ENCODE measurements at places on chromosomes 6 and 20.

DNA sequence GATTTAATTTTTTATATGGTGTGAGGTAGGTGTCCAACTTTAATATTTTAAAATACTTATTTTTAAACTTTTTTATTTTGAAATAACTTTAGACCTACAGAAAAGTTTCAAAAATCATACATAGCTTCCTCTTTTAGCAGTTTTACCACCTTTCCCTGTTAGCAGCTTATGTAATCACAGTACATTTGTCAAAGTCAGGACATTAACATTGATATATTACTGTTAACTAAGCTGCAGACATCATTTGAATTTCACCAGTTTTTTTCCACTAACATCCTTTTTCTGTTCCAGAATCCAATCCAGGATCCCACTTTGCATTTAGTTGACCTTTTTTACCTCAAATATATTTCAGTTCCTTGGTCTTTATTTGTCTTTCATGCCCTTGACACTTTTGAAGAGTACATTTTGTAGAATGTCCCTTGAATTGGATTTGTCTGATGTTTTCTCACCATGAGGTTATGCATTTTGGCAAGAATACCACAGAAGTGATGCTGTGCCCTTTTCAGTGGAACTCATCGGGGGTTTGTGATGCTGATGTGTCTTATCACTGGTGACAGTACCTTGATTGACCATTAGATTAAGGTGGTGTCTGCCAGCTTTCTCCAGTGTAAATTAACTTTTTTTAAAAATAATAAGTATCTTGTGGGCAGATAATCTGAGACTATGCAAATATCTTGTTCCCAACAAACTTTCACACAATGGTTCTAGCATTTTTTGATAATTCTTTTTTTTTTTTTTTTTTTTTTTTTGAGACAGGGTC, 33.4 kb downstream of the TTLL9 start:
- no peaks in the 10 kb centered on the region for H3K4me1 ChIP-seq
- no peaks in the 10 kb centered on the region for H3K27me3 ChIP-seq
- H3K4me3 ChIP-seq, result no peak overlapping the region

- no peaks in the 10 kb centered on the region for H3K4me1 ChIP-seq
- H3K4me3 ChIP-seq, result no peak overlapping the region
- no peaks in the 10 kb centered on the region for H3K36me3 ChIP-seq
- H3K27me3 ChIP-seq, result no peaks in the 10 kb centered on the region
- DNase-seq, result peak; percentile 26
These were observed 163.2 kb upstream of the TSHZ2 start for GRCh38 chr20:52809003-52809402.

DNA sequence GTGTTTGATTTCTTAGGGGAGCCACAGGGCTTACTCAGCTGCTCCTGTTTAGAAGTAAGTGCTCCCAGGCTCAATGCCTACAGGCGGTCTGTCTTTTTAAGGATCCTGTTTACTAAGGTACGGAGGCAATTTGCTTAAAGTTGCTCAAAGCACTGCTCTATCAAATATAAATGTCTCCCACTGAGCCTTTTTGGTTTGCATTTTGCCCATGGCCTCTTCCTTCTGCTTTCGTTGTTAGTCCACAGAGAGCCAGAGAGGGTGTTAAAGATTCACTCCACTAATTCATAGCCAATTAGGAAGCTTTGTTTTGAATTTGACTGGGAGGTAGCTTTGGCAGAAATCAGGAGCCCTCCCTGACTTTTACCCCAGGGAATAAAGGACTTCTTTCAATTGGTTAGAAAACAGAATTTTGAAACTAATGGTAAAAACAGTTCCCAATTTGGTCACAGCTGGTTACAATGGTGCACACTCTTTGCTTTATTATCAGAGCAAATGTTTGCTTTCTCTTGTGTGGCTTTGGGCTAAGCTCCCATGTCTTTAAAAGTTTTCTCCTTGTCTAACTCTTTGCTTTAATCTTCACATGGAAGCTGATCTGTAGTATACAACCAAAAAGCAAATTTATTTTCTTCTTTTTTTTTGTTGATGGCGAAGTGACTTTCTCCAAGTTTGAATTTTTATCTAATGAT, 126.2 kb downstream of the IMPG1 start:
- no peaks in the 10 kb centered on the region for H3K36me3 ChIP-seq
- H3K4me3 ChIP-seq, result no peak overlapping the region
- no peaks in the 10 kb centered on the region for H3K27me3 ChIP-seq
- 0 out of 2 replicates have a peak, but pooled peaks cover 2% of the 10 kb centered on the region for H3K4me1 ChIP-seq

GRCh38 chr6:51778666-51779065, 308.7 kb downstream of the PKHD1 start:
- H3K27me3 ChIP-seq, result no peaks in the 10 kb centered on the region
- H3K4me3 ChIP-seq, result no peak overlapping the region
- H3K4me1 ChIP-seq, result no peaks in the 10 kb centered on the region
- no peak for DNase-seq
- no peak overlapping the region for H3K27ac ChIP-seq
